Astrocyte (in vitro differentiated cells and primary cell): ENCODE measurements at places on chromosomes 16 and 17. TPM values are rescaled to one million over a fixed set of nuclear protein-coding genes. Genes with fewer than 3 reads are reported as not detected.

DNA sequence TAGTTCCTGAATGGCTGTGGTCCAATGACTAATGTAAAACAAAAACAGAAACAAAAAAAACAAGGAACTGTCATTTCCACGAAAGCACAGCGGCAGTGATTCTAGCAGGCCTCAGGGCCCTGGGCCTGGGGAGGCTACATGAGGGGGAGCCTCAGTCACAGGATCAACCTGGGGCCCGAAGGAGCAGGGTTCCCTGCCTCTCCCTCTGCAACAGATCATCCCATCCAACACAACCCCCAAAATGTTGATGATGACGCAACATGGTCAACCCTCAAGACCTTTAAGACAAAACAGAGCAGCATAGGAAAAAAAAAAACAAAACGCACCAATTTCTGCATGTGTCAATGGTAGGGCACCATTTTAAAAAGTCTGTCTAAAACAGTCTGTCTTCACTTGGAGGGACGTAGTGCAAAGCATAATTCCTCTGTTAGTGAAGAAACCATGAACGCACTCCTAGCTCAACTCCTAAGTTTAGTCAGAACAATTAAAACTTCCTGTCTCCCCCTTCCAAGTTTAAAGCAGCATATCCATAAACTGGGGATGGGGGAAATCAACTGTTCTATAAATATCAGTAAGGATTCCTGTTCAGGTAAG is 32.3 kb downstream of the AXIN2 start:
- peaks cover 12% of the 10 kb centered on the region for H3K4me1 ChIP-seq
- peaks cover 5% of the 10 kb centered on the region for H3K36me3 ChIP-seq
- DNase-seq, result no peak

DNA sequence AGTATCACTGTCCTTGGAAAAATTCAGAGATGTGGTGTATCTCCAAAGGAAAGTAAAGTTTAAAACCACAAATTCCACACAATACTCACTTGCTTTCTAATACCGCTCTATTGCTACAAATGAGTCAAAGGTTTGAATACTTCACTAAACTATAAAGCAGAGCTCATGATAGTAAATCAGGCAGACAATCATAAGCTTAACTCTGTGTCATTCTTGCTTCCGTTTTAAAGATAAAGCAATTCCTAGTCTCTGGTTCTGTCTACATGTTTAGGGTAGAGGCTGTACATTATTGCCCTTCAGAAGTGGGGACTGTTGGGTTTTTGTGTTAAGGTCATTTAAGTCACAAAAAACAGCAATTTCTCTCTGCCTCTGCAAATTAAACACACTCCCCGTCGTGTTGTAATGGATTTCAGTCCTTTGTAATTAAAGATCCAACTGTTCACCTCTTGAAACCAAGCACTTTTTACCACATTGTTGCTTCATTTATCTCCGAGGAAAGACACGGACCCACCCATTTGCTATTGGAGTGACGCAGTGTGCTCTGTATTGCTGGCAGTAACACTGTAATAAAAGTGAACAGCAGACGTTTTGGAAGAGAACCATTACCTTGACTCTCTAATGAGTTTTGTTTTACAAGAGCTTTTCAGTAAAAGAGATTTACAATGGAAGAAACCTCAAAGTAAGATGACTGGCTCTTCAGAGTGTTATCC is 83.1 kb upstream of the CNTNAP4 start:
- no peak for DNase-seq
- H3K27me3 ChIP-seq, result no peaks in the 10 kb centered on the region
- no peaks in the 10 kb centered on the region for H3K4me1 ChIP-seq
- H3K36me3 ChIP-seq, result no peaks in the 10 kb centered on the region

DNA sequence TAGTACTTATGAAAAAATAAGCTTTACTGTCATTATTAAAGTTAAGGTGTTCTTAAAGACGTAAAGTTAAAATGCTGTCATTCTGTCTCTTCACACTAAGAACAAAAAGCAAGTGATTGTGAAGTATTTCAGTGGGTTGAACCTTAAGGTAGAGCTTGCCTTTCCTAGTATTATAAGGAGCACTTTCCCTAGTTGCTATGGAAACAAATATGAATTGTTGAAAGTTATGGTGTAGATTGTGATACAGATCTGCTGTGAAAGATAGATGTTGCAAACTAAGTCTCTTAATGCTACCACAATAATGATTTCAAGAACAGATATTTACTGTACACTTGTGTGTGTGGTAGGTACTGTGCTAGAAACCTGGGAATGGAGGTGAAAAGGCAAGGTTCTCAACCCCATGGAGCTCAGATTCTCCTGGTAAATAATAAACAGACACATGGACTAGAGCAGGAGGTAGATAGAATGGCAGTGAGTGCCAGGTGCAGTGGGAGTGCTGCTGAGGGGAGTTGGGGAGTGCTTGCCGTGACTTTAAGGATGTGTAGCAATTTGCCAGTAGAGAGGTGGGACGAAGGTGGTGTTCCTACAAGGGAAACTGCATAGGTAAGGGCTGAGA is 34.7 kb downstream of the MRTFB start:
- no peak overlapping the region for H3K4me3 ChIP-seq
- DNase-seq, result no peak
- no peaks in the 10 kb centered on the region for H3K36me3 ChIP-seq
- no peak overlapping the region for H3K27ac ChIP-seq
- H3K27me3 ChIP-seq, result no peaks in the 10 kb centered on the region
- no peaks in the 10 kb centered on the region for H3K4me1 ChIP-seq

DNA sequence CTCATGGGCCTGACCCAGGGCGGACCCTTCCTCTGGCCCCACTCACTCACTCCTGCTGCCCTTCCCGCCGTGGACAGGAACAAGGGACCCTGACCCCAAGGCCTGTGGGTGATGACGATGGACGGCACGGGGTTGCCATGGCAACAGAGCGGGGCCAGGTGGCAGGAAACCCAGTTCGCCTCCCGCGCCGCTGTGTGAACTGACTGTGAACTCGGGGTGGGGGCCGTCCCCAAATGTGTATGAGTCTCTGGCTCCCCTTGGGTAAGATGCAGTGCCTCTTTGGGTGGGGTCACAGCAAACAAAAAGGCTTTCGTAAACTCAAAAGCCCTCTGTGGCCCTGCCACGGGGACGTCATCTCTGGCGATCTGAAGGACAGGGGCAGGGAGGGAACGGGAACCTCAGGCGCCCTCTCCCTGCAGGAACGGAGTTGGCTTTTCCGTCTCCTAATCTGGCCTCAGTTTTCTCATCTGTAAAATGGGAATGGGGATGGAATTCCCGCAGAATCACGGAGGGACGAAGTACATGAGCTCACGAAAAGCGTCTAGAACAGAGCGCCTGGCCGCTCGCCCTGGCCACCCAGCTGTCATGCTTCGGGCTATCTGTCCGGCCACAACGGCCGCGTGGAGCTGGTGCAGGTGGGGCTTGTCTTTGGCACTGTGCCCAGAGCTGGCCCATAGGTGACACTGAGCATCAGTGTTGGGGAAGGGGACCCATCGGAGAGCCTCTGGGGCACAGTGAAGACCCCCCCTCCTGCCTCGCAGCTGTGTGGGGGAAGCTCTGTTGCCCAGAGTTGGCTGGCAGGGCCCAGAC is 44.9 kb upstream of the PABPN1L start:
- peaks cover 6% of the 10 kb centered on the region for H3K4me1 ChIP-seq
- no peaks in the 10 kb centered on the region for H3K27me3 ChIP-seq
- no peak overlapping the region for H3K4me3 ChIP-seq
- no peaks in the 10 kb centered on the region for H3K36me3 ChIP-seq
- DNase-seq, result no peak
- H3K27ac ChIP-seq, result no peak overlapping the region

DNA sequence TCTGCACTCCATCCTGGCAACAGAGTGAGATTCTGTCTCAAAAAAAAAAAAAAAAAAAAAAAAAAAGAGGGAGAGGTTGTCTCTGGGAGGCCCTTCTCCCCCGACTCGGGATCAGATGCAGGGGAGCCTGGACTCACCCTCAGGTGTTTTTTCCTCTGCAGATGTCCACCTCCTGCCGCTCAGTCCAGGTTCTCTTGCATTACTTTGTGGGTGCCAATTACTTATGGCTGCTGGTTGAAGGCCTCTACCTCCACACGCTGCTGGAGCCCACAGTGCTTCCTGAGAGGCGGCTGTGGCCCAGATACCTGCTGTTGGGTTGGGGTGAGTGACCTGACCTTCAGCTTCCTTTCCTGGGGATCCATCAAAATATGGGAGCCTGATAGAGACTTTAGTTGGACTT is 34.1 kb downstream of the GLP2R start:
- H3K4me1 ChIP-seq, result no peaks in the 10 kb centered on the region
- no peak for DNase-seq
- no peaks in the 10 kb centered on the region for H3K27me3 ChIP-seq
- H3K36me3 ChIP-seq, result no peaks in the 10 kb centered on the region
- no peak overlapping the region for H3K27ac ChIP-seq

DNA sequence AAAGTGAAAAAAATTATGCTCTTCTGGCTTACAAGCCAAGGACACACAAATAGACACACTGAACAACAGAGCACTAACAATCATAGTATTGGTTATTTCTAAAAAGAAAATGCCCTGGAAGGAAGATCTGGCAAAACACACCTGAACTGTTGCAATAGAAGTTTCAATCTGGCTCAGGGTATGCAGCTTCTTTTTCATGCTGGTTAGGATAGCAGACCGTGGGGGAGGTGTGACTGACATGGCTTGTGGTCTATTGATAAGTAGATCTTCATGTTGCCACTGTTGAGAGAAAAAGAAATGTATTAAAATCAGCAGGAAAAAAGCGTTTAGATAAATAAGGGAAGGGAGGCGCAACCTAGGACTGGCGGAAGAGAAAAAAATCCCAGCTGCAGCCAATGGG is 26.5 kb upstream of the ARL6IP1 start:
- no peak for DNase-seq
- H3K27me3 ChIP-seq, result no peaks in the 10 kb centered on the region
- peaks cover 40% of the 10 kb centered on the region for H3K36me3 ChIP-seq
- H3K4me3 ChIP-seq, result no peak overlapping the region
- H3K27ac ChIP-seq, result no peak overlapping the region
- H3K4me1 ChIP-seq, result no peaks in the 10 kb centered on the region

- peaks cover under 1% of the 10 kb centered on the region for H3K4me1 ChIP-seq
- H3K27me3 ChIP-seq, result no peaks in the 10 kb centered on the region
- DNase-seq, result no peak
- H3K27ac ChIP-seq, result no peak overlapping the region
- no peak overlapping the region for H3K4me3 ChIP-seq
These were observed 6.5 kb downstream of the MOSMO start for GRCh38 chr16:22014271-22014873.

GRCh38 chr17:16930571-16931317 is 41.2 kb downstream of the TNFRSF13B start:
- H3K4me3 ChIP-seq, result no peak overlapping the region
- no peak overlapping the region for H3K27ac ChIP-seq
- DNase-seq, result no peak
- no peaks in the 10 kb centered on the region for H3K36me3 ChIP-seq
- H3K4me1 ChIP-seq, result no peaks in the 10 kb centered on the region

GRCh38 chr17:72461757-72462156 is 340.9 kb downstream of the SOX9 start:
- DNase-seq, result no peak
- H3K4me1 ChIP-seq, result peaks cover 24% of the 10 kb centered on the region
- no peak overlapping the region for H3K27ac ChIP-seq

- H3K4me1 ChIP-seq, result peaks cover 63% of the 10 kb centered on the region
- peak overlapping the region; percentile 6 for H3K27ac ChIP-seq
- no peaks in the 10 kb centered on the region for H3K36me3 ChIP-seq
- DNase-seq, result peak; percentile 25
These were observed 15.2 kb upstream of the MARCHF10 start for GRCh38 chr17:62823111-62823893.

- DNase-seq, result no peak
- no peaks in the 10 kb centered on the region for H3K4me1 ChIP-seq
- peaks cover 53% of the 10 kb centered on the region for H3K27me3 ChIP-seq
- no peaks in the 10 kb centered on the region for H3K36me3 ChIP-seq
These were observed 6.7 kb downstream of the GRIN2C start for GRCh38 chr17:74853048-74853397.

GRCh38 chr16:10862438-10862837 is 14.6 kb upstream of the CIITA start:
- H3K27me3 ChIP-seq, result no peaks in the 10 kb centered on the region
- no peak overlapping the region for H3K27ac ChIP-seq
- peak; percentile 90 for DNase-seq
- H3K4me1 ChIP-seq, result peaks cover 8% of the 10 kb centered on the region
- no peak overlapping the region for H3K4me3 ChIP-seq
- H3K36me3 ChIP-seq, result no peaks in the 10 kb centered on the region

GRCh38 chr17:7282752-7283321 is 1.3 kb downstream of the SLC2A4 start:
- H3K27ac ChIP-seq, result no peak overlapping the region
- no peak overlapping the region for H3K4me3 ChIP-seq
- peaks cover 28% of the 10 kb centered on the region for H3K27me3 ChIP-seq
- DNase-seq, result no peak

GRCh38 chr17:43772877-43773648 is 5.7 kb downstream of the DUSP3 start:
- no peak for DNase-seq
- no peak overlapping the region for H3K27ac ChIP-seq
- peaks cover 39% of the 10 kb centered on the region for H3K36me3 ChIP-seq
- no peaks in the 10 kb centered on the region for H3K4me1 ChIP-seq
- no peak overlapping the region for H3K4me3 ChIP-seq

- no peak overlapping the region for H3K27ac ChIP-seq
- H3K27me3 ChIP-seq, result peaks cover 4% of the 10 kb centered on the region
- no peaks in the 10 kb centered on the region for H3K4me1 ChIP-seq
- no peak for DNase-seq
- H3K36me3 ChIP-seq, result no peaks in the 10 kb centered on the region
These were observed 37.7 kb upstream of the LCMT1 start for GRCh38 chr16:25073854-25074253.

GRCh38 chr16:48680881-48681280 is 70.9 kb upstream of the N4BP1 start:
- H3K4me1 ChIP-seq, result no peaks in the 10 kb centered on the region
- no peak overlapping the region for H3K4me3 ChIP-seq
- no peaks in the 10 kb centered on the region for H3K36me3 ChIP-seq
- H3K27me3 ChIP-seq, result no peaks in the 10 kb centered on the region
- no peak for DNase-seq
- no peak overlapping the region for H3K27ac ChIP-seq

GRCh38 chr17:40176754-40177110 is 538 bp upstream of the RAPGEFL1 start:
- H3K27ac ChIP-seq, result no peak overlapping the region
- H3K4me1 ChIP-seq, result peaks cover 19% of the 10 kb centered on the region
- peaks cover 11% of the 10 kb centered on the region for H3K36me3 ChIP-seq
- H3K27me3 ChIP-seq, result no peaks in the 10 kb centered on the region
- H3K4me3 ChIP-seq, result peak overlapping the region; percentile 13
- no peak for DNase-seq

- H3K4me3 ChIP-seq, result no peak overlapping the region
- H3K4me1 ChIP-seq, result no peaks in the 10 kb centered on the region
- no peaks in the 10 kb centered on the region for H3K27me3 ChIP-seq
- no peaks in the 10 kb centered on the region for H3K36me3 ChIP-seq
- no peak overlapping the region for H3K27ac ChIP-seq
These were observed 75.4 kb downstream of the HLF start for GRCh38 chr17:55340176-55340575.

The FOXL1 gene
- total RNA-seq, result 6.1 and 8.1 TPM in 2 replicates

The PRR15L gene
- total RNA-seq, result not detected in 2 replicates

The KCNJ12 gene
- 1.2 and 1.3 TPM in 2 replicates for total RNA-seq

The UMOD gene
- not detected in 2 replicates for total RNA-seq

The TP53TG3 gene
- total RNA-seq, result not detected in 2 replicates

The TEKT1 gene
- not detected in 2 replicates for total RNA-seq

The EPX gene
- not detected in 2 replicates for total RNA-seq
